DMS53 (cell line): ENCODE measurements at places on chromosomes 1 and 21.

DNA sequence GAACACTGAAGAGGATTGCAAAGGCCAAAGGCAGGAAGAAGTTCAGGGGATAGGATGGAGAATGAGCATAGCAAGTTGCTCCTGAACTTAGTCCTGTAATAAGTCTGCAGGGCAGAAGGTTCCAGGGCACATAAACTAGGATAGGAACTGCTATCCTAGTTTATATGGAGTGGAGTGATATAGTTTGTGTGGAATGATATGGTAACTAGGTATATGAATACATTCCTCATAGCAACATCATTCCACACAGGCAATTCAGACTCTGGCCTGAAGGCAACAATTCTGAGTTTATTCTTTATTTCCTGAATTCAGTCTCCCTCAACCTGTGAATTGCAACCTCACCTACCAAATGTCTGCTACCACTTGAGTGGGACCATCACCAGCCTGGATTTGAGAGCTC, 154.9 kb upstream of the GREM2 start:
- DNase-seq: no peak

GRCh38 chr1:71565262-71565661, 484.4 kb upstream of the ZRANB2 start:
- no peak for DNase-seq

- DNase-seq: no peak
Measured at GRCh38 chr1:67194209-67194863, 28.1 kb downstream of the IL23R start.

GRCh38 chr1:89578151-89578550, 53.5 kb downstream of the LRRC8B start:
- no peak for DNase-seq

GRCh38 chr1:196454792-196455191, 153.4 kb downstream of the KCNT2 start:
- DNase-seq: no peak

DNA sequence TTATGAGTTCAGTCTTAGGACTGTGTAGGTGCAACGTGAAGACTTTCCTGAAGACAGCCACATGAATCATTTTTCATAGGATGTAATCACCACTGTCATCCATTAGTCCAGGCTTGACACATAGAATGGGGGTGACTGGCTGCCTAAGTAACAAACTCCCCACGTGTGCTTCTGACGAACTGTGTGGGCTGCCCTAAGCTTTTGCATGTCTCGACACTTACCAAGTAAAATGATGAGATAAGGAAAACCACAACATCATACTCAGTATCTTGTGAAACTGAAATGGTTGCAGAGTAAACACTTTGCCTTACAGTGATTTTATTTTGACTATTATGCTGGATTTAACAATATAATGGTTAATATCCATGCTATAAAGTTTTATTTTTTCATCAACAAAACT, 19.5 kb downstream of the ERG start:
- DNase-seq: no peak
